ENCODE measurements at places on chromosomes 2 and 18.
A peak's percentile ranks its signal among the peaks of the same experiment; 100 is the strongest.

DNA sequence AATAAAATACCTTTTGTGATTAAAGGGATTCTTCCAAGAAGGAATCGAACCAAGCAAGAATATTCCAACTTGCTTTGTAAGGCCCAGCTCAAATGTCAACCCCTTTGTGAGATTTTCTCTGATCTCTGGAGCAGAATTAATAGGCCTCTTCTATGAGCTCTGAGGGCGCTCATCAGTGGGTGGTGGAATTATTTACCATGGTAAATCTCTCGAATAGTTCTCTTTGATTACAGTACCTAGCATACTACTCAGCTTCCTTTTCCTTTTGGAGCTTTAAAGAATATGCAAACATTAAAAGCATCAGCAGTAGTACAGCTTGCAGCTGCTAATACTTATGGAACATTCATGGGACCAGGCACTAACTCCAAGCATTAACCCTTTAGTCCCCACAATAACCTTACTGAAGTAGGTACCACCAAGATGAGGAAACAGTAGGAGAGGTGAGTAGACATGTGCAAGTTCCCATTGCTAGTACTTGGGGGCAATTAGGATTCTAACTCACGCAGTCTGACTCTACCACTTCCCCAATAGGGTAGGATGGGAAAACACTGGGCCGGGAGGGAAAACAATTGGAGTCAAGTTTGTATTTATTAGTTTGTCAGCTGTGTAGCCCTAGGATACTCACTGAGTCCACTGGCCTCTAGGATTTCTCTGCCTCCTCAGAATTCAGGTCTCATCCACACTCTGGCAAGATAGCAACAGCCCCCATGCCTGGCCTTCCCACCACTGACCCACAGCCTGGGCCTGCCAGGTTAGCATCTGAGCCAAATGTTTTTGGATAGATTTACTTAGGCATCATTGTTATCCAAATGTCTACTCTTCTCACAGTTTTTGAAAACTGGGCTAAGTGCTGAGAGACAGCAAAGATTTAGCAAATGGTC is 21.7 kb downstream of the ADD2 start:
- DNase-seq: no peak

- DNase-seq: no peak
These were observed 40.0 kb downstream of the ICA1L start for GRCh38 chr2:202831242-202832220.

GRCh38 chr2:174561283-174561971 is 36.2 kb downstream of the WIPF1 start:
- peak; percentile 27 for DNase-seq

DNA sequence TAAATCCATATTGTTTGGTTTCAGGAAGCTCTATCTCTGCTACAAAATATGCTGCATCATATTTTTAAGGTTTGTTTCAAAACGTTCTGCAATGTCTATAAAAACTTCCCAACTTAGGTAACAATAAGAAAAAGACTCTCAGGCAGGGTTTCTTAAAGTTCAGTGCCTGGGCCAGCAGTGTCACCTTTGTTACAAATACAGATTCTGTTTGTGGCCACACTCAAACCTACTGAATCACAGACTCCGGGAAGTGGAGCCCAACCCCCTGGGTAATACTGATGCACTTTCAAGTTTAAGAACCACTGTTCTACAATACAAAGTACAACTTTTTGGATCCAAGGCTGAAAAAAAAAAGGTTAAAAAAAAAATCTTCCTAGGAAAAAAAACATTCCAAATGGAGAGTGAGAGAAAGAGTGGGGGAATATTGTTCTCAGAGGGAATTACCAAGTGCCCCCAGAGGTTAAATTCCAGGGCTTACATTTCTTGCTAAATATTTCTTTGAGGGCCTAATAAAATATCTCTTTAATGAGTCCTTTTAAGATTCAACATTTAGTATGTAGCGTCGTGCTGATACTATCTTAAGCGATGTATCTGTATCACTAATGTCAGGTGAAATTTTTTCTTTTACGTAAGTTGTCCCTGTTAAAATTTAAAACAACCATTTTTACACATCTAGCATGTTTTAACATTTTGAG is 476.7 kb downstream of the TXNL1 start:
- DNase-seq: no peak

DNA sequence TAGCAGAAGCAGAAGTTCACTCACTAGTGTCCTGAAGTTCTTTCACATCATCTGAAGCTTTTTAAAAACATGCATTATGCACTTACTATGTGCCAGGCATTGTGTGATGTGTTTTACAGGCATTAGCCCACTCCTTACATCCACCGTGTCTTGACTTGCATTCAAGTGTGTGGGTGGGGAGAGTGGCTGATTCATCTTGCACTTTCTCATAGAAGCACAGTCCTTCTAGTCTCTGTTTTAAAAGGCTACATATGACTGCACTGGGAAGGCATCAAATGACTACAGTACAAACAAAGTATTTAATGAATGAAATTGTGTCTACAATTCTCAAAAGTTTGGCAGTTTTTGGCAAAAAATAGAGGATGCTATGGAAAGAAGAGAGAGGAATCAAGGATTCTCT is 21.6 kb upstream of the DSC3 start:
- no peak for DNase-seq

GRCh38 chr2:144233317-144233716 is 286.6 kb downstream of the ZEB2 start:
- no peak for DNase-seq

DNA sequence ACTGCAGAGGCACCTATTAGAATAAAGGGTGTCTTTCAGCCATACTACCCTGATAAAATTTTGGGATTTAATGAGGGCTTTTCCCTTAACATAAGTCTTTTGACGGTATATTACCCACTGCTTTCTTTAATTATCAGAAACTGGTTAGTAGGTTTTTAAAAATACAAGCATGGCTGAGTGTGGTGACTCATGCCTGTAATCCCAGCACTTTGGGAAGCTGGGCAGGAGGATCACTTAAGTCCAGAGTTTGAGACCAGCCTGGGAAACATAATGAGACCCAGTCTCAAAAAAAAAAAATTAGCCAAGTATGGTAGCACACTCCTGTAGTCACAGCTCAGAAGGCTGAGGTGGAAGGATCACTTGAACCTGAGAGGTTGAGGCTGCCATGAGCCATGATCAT is 16.1 kb downstream of the CPSF3 start:
- DNase-seq: no peak

DNA sequence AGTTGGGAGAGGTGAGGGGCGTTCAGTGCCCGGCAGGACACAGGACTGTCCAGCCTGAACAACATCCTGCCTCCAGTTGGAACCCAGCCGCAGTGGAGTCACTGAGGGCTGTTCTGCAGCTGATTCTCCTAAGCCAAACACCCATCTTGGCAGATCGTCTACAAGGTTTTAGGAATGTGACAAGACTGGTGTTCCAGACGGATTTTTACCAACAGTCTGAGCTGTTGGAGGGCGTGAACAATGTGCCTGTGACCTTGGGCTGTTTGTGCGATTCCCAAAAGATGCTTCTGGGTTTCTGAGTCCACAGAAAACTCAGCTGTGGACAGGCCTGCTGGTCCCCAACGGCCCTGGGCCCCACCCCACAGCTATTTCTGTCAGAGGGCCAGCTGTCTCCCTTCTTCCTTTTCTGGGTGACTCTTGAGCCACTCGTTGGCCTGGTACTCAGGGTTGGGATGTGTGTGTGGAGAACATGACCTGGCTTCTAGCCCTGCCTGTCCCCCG is 5.7 kb downstream of the LRRFIP1 start:
- DNase-seq: no peak

GRCh38 chr2:229475778-229476177 is 204.7 kb upstream of the PID1 start:
- no peak for DNase-seq

- DNase-seq: no peak
These were observed 39.9 kb downstream of the BUB1 start for GRCh38 chr2:110638004-110638403.

GRCh38 chr2:24806661-24807036 is 13.4 kb downstream of the CENPO start:
- DNase-seq: no peak

GRCh38 chr2:150450765-150451164 is 36.7 kb downstream of the RND3 start:
- no peak for DNase-seq

- no peak for DNase-seq
These were observed 34.7 kb downstream of the ST6GAL2 start for GRCh38 chr2:106851087-106851874.

GRCh38 chr2:212882626-212883025 is 268.8 kb downstream of the IKZF2 start:
- DNase-seq: no peak

DNA sequence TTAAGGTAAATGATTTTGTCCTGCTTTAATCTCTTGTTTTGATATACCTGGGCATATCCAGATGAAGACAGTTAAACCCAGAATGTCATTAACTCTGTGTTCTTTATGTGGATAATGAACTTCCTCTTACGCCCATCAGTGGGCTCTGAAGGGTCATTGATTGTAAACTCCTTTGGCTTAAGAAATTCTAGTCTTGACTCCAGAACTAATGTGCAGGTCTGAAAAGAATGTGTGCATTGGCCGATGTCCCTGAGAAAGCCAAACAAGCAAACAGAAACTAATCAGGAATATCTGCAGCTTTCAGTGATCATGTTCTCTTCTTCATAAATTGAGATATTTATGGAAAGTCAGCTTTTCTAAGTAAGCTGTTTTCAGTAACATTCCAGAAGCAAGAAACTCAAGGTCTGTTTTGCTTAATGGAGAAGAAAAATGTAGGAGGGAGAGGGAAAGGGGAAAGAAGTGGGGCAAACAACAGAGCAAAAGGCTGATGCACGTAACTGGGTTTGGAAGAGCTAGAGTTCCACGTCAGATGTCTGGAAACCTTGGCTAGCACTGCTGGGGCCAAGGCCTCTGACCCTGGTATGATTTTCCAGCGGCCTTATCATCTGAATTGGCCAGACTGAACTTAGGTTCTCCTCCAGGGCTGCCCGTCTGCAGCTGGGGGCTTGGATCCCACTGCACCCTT is 61.3 kb upstream of the FHL2 start:
- no peak for DNase-seq

- DNase-seq: no peak
These were observed 12.9 kb upstream of the MARCO start for GRCh38 chr2:118929059-118929458.

- peak; percentile 45 for DNase-seq
These were observed 431.2 kb downstream of the LPIN1 start for GRCh38 chr2:12177455-12178288.
